ENCODE measurements at places on chromosomes 7 and 10.

- peak; percentile 77 for DNase-seq
Observed at GRCh38 chr7:148084138-148084537, 506.4 kb upstream of the C7orf33 start.

DNA sequence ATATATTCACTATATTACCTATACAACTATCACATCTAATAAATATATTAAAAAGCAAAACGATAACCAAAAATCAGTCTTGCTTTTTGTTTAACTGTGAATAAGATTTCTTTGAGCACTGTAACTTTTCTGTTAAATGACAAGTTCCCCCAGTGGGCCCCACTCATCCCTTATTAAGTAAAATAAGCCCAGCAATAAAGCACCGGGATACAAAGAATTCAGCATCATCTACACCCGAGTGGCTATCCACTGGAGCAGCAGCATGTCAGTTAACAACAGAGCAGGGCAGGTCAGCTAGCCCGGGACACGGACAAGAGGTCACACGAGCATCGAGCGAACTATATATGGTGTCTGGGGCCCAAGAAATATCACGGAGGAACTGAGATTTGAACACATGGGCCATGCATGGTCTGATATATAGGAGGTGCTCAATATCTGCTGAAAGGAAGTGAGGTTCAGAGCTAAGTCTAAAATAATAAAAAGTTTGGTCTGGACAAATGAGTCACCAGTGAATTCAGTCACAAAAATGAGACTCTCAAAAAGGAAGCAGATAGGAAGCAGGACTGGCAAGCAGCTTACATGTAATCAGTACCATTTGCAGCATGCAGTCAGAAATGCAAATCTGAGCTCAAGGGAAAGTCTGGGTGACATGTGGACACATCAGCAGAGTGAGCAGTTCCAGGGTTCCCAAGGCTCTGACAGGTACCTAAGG lies 4.1 kb downstream of the ERCC6 start:
- DNase-seq, result no peak

DNA sequence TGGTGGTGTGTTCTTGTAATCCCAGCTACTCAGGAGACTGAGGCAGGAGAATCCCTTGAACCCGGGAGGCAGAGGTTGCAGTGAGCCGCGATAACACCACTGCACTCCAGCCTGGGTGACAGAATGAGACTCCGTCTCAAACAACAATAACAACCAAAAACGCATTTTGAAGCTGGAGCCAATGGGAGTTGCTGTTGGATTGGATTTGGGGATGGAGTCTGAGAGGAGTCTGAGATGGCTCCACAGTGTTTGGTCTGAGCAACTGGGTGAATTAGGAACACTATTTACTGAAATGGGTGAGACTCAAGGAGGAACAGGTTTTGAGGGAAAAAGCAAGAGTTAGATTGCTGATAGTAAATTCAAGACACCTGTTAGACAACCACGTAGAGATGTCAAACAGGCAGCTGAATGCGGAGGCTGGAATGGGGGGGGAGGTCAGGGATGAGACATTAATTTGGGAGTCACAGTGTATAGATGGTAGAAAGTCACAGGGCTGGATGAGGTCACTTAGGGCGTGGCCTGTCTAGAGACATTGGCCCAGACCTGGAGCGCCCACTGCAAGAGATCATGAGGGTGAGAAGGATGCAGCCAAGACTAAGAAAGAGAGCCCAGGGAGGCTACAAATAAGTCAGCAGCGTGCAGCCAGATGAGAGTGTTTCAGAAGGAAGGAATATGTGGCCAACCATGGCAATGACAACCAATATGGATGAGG lies 56.4 kb downstream of the CYCS start:
- DNase-seq, result no peak

GRCh38 chr7:133837224-133837623 lies 289.9 kb upstream of the LRGUK start:
- peak; percentile 0 for DNase-seq

DNA sequence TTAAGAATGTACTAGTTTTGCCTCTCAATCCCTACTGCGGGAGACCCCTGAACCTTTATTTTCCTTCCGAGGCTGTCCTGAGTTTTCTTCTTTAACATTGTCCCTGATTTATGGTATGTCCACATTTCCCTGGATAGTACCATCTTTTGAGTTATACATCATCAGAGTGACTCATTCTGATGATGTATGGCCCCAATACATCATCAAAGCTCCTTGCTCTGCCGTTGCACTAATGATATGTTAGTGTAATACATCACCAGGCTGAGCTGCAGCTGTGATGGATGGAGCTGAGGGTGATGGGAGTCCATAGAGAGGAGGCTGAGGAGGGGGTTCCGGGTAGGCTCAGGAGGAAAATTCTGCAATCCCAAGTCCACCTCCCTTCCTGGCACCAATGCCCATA lies 986.5 kb downstream of the KCNMA1 start:
- DNase-seq, result no peak

DNA sequence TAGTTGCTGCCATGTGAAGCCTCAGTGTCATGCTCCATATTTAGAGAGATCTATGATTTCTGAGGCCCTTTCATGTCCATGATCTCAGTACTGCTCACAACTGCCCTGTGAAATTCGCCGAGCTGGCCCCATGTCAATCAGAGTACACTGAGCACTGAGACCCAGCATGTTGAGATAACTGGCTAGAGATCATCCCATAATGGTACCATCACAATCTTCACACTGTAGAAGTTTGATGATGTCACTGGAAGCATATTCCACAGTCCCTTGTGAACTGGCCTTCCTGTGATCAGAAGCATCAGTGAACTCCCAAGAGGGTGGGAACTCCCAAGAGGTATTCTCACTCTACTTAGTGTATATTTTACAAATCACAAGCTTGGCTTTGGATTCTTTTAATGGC lies 116.0 kb downstream of the EGFR start:
- DNase-seq, result no peak

- no peak for DNase-seq
Observed at GRCh38 chr10:131689486-131689885, 211.3 kb upstream of the PPP2R2D start.

All from OCI-M1 (cell line).